ENCODE measurements at places on chromosomes 4 and X. TPM values are rescaled to one million over a fixed set of nuclear protein-coding genes. Genes with fewer than 3 reads are reported as not detected.

DNA sequence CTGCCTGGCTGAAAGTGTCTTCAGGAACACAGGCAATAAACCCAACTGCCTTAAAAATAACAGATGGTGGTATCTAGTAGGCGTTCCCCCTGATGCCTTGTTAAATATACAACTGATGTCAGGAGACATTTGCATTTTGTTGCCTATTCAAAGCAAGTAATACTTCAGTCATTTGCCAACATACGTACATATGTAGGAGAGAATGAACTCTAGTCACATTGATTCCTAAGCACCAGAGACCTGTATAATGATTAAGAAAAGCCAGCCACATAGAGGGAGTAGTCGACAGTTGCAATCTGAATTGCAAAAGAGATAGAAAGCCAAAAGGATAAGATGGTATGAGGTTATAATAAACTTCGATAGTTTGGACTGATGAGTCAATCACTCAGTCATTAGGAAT lies 191.0 kb upstream of the EMCN start:
- H3K36me3 ChIP-seq: no peaks in the 10 kb centered on the region
- no peak overlapping the region for H3K4me3 ChIP-seq
- H3K27me3 ChIP-seq: no peaks in the 10 kb centered on the region
- H3K4me1 ChIP-seq: no peaks in the 10 kb centered on the region
- H3K27ac ChIP-seq: no peak overlapping the region

- H3K36me3 ChIP-seq: no peaks in the 10 kb centered on the region
- no peak for DNase-seq
- peaks cover 5% of the 10 kb centered on the region for H3K4me1 ChIP-seq
- peak overlapping the region; percentile 21 for H3K27ac ChIP-seq
These were observed 165.1 kb downstream of the SLIT2 start for GRCh38 chr4:20416800-20417199.

GRCh38 chr4:113636877-113637276 lies 124.7 kb downstream of the CAMK2D start:
- H3K4me3 ChIP-seq: peak overlapping the region; percentile 68
- H3K4me1 ChIP-seq: peaks cover 44% of the 10 kb centered on the region
- H3K36me3 ChIP-seq: peaks cover 2% of the 10 kb centered on the region
- H3K27me3 ChIP-seq: no peaks in the 10 kb centered on the region
- no peak overlapping the region for H3K27ac ChIP-seq

GRCh38 chr4:109548655-109549054 lies 11.4 kb upstream of the MCUB start:
- H3K27me3 ChIP-seq: no peaks in the 10 kb centered on the region
- no peak overlapping the region for H3K27ac ChIP-seq
- H3K4me3 ChIP-seq: no peak overlapping the region
- peaks cover 18% of the 10 kb centered on the region for H3K4me1 ChIP-seq

GRCh38 chrX:133541021-133541420 lies 125.7 kb upstream of the GPC4 start:
- no peak for DNase-seq
- H3K36me3 ChIP-seq: no peaks in the 10 kb centered on the region
- H3K4me1 ChIP-seq: no peaks in the 10 kb centered on the region
- H3K27ac ChIP-seq: no peak overlapping the region

RBMXL3 gene
- not detected for total RNA-seq

DNA sequence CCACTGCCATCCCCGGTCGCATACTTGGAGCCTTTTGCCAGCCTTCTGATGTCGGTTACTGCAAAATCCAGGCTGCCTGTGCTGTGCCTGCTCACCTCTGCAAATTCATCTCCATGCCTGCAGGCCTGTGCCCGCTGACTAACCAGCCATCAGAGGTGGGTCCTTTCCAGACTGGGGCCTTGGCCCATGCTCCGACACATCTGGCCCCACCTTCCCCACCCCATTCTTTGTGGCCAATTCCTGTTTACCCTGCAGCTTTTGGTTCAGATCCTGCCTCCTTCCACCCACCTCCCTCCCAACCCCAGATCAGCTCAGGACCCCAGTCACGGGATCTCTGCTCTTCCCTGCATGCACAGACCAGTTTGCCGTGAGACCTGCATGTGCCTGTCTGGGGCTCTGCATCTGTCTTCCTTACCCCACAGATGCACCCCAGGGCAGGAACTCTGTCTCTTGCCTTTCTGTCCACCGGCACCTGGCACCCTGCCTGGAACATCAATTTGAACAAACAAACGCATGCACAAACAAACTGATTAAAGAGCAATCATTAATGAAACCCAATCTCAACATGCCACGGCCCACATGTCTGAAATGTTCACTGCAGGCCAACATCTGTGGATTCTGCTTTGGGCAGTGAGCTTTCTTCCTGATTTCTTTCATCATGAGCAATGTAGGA lies 112.8 kb upstream of the PSAPL1 start:
- H3K27me3 ChIP-seq: peaks cover 12% of the 10 kb centered on the region
- H3K36me3 ChIP-seq: no peaks in the 10 kb centered on the region
- no peak for DNase-seq
- no peaks in the 10 kb centered on the region for H3K4me1 ChIP-seq

FRMD7 gene
- total RNA-seq: not detected

COX7B2 gene
- not detected for total RNA-seq

- H3K4me1 ChIP-seq: no peaks in the 10 kb centered on the region
- no peak for DNase-seq
- H3K36me3 ChIP-seq: no peaks in the 10 kb centered on the region
These were observed 235.7 kb upstream of the HAND2 start for GRCh38 chr4:173765751-173766150.

DNA sequence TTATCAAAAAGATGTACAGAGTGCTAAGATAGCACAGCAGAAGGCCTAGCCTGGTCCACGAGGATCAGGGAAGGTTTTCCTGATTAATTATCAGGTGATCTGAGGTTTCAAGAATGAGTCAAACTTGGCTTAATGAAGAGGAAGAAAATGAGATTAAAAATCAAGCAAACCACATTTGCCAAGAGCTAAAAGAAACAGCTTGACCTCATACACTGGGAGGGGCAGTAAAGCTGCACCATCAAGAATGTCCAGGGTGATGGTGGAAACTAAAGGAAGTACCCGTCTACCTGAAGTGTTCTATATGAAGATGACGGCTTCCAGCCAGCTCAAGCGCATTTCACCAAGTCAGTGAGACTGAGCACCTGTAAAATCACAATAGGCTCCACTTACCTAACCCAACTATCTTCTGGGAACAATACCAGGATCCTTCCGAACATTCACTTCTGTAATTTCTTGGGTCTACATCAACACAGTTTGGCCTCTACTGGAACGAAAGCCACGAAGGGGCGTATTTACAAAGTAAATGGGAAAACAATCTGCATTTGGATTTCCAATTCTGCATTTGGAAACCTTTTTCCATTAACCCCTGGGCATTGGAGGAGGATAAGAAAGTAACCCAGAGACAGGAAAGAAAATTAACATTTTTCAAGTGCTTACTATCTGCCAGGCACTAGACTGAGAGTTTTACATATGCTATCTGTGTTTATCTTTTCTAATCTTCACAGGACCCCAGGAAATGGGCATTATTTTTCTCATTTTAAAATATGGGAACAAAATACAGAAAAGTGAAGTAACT lies 114.0 kb upstream of the DCLK2 start:
- no peaks in the 10 kb centered on the region for H3K4me1 ChIP-seq
- peaks cover 2% of the 10 kb centered on the region for H3K36me3 ChIP-seq
- DNase-seq: no peak
- H3K27me3 ChIP-seq: peaks cover 41% of the 10 kb centered on the region
- H3K27ac ChIP-seq: no peak overlapping the region

DOK7 gene
- not detected for total RNA-seq

CAMK2D gene
- total RNA-seq: 28.6 TPM

DNA sequence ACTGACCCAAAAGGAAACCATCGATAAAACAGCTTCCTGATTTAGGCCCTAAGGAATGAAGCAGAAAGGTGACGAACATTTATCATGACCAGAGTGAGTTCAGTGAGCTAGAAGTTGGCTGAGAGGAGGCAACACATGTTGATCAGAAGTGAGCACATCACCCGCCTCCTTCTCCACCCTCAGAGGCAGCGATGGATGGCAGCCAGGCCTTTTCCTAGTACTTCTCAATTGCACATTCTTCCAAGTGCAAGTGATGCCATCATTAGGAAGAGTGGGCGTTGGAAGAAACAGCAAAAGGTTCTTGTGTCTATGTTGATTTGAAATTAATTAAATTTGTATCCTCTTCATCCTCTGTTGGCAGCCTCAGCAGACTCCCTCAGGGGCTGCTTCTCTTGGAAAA lies 51.7 kb downstream of the TMEM154 start:
- no peak for DNase-seq
- H3K4me3 ChIP-seq: no peak overlapping the region
- H3K4me1 ChIP-seq: peaks cover 8% of the 10 kb centered on the region
- H3K27me3 ChIP-seq: no peaks in the 10 kb centered on the region

INTS6L gene
- 20.2 TPM for total RNA-seq

RIBC1 gene
- 1.6 TPM for total RNA-seq

GRCh38 chr4:73872316-73873108 lies 3.3 kb downstream of the CXCL1 start:
- no peak overlapping the region for H3K27ac ChIP-seq
- DNase-seq: no peak
- peaks cover 2% of the 10 kb centered on the region for H3K4me1 ChIP-seq
- H3K4me3 ChIP-seq: no peak overlapping the region
- H3K36me3 ChIP-seq: no peaks in the 10 kb centered on the region
- H3K27me3 ChIP-seq: peaks cover 13% of the 10 kb centered on the region

DNA sequence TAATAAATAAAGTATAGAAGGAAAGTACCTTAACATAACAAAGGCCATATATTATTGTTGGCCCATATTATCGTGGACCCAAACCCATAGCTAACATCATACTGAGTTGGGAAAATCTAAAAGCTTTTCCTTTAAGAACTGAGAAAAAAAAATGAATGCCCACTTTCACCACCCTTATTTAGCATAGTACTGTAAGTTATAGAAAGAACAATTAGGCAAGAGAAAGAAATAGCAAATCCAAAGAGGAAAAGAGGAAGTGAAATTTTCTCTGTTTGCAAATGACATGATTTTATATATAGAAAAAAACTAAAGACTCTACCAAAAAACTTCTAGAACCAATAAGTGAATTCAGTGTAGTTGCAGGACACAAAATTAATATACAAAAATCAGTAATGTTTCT lies 1854.6 kb downstream of the PCDH7 start:
- H3K27ac ChIP-seq: no peak overlapping the region
- H3K27me3 ChIP-seq: no peaks in the 10 kb centered on the region
- H3K4me1 ChIP-seq: no peaks in the 10 kb centered on the region
- no peak for DNase-seq

SPANXN4 gene
- not detected for total RNA-seq

MOB1B gene
- 9.5 TPM for total RNA-seq

Data from T-helper 17 cell (primary cell).